ENCODE measurements at places on chromosomes 3 and 15. TPM values are rescaled to one million over a fixed set of nuclear protein-coding genes. Genes with fewer than 3 reads are reported as not detected.
A peak's percentile ranks its signal among the peaks of the same experiment; 100 is the strongest.

DNA sequence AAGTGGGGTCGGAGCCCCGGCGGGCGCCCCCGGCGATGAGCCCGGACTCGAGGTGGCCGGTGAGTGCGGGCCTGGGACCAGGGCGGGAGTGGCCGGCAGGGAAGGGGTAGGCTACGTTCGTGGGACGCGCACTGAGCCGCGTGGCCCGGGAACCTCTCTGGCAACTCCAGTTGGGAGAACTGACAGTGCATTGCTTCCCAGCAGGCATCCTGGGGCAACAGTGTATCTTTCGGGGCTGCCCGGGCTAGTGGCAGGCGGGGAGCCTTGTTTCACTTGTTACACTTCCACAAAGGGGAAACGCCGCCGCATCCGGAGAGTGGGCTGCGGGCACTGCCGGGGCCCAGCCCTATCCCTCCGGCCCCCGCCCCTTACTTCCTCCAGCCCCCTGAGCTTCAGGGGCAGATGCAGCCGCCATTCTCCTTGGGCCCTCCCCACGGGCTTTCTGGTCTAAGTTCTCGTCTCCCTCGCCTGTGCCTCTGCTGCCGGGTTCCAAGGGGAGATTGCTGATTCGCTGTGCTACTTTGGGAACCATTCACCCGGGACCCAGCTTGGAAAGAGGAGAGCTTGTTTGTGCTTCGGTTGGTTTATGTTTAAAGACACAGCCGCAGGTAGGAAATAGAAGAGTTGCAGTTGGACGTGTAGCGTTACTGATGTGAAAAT, 675 bp downstream of the BRPF1 start:
- DNase-seq, result no peak
- H3K27me3 ChIP-seq, result peaks cover 5% of the 10 kb centered on the region
- peaks cover 27% of the 10 kb centered on the region for H3K4me1 ChIP-seq
- peak overlapping the region; percentile 94 for H3K4me3 ChIP-seq
- peak overlapping the region; percentile 86 for H3K27ac ChIP-seq

GRCh38 chr15:60406513-60407414, 9.0 kb upstream of the ANXA2 start:
- H3K4me3 ChIP-seq, result no peak overlapping the region
- H3K4me1 ChIP-seq, result peaks cover 41% of the 10 kb centered on the region
- no peaks in the 10 kb centered on the region for H3K36me3 ChIP-seq
- H3K27me3 ChIP-seq, result no peaks in the 10 kb centered on the region

The ADAMTS17 gene
- total RNA-seq, result 42.1 TPM

DNA sequence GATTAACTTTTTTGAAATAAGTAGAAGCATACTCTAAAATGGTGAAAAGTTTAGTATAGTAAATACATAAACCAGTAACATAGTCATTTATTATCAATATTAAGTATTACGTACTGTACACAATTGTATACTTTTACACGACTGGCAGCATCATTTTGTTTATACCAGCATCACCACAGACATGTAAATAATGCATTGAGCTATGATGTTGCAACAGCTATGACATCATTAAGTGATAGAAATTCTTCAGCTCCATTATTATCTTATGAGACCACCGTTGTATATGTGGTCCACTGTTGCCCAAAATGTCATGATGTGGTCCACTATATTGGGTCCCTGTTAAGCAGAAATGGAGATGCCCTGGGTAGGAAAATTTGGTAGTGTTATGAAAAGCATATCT, 51.3 kb downstream of the DRD3 start:
- peaks cover 3% of the 10 kb centered on the region for H3K27me3 ChIP-seq
- no peaks in the 10 kb centered on the region for H3K36me3 ChIP-seq
- H3K27ac ChIP-seq, result no peak overlapping the region
- DNase-seq, result no peak
- no peaks in the 10 kb centered on the region for H3K4me1 ChIP-seq

DNA sequence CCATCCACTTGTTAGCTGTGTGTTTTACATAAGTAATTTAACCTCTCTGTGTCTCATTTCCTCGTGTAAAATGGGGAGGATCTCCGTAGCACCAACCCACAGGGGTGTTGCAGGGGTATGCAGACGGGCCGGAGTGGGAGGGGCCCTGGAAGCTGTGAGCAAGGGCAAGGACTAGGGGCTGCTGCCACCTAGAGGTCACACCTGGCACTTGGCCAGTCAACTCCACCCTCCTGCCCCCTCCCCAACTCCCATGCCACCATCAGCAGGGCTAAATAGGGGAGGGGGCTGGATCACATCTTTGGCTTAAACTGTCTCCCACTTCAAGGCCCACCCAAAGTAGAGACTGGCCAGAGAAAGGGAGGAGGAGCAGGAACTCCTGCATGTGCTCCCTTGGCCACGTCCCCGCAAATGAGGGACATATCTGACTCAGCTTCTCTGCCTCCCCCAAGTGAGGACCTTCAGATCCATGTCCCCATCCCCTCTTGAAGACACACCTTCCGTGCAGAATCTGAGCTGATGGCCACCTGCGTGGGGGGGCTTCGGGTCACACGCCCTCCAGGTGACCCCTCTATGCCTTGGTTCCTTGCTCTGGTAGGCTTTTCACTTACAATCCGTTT, 2.6 kb downstream of the CCDC9B start:
- H3K4me1 ChIP-seq, result peaks cover 78% of the 10 kb centered on the region
- H3K27me3 ChIP-seq, result no peaks in the 10 kb centered on the region
- peak overlapping the region; percentile 15 for H3K4me3 ChIP-seq
- peak; percentile 67 for DNase-seq

- H3K4me3 ChIP-seq, result no peak overlapping the region
Observed at GRCh38 chr3:56613016-56613415, 56.0 kb downstream of the CCDC66 start.

DNA sequence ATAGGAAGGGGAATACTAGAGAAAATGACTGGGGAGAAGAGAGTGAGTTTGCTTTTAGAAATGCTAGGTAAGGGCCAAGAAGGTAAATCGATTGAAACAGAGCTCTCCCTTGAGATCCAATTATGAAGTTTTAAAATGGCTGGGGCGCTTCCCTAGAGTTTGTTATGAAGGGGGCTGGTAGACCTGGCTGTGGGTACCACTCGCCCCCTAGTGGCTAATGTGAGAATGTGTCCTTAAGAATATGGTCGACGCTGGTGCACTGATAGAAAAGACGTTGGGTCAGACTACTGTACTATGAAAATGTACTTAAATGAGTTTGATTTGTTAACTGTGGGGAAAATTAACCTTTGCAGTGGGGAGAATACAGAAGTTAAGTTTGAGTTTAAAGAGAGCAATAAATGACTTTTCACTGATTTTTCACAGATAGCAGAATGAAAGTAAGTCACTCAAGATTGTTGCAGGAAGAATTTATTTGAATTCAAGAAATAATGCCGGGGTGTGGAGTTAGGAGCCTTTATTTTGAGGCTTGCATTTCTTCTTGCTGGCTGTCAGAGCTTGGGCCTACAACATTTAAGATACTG, 9.2 kb downstream of the TMPRSS7 start:
- H3K4me3 ChIP-seq, result no peak overlapping the region
- H3K27ac ChIP-seq, result no peak overlapping the region
- H3K36me3 ChIP-seq, result no peaks in the 10 kb centered on the region
- no peaks in the 10 kb centered on the region for H3K27me3 ChIP-seq

- H3K36me3 ChIP-seq, result peaks cover 15% of the 10 kb centered on the region
- H3K27me3 ChIP-seq, result no peaks in the 10 kb centered on the region
- H3K4me3 ChIP-seq, result no peak overlapping the region
- no peak overlapping the region for H3K27ac ChIP-seq
- peaks cover 5% of the 10 kb centered on the region for H3K4me1 ChIP-seq
Observed at GRCh38 chr3:126449621-126450051, 26.1 kb downstream of the ZXDC start.

DNA sequence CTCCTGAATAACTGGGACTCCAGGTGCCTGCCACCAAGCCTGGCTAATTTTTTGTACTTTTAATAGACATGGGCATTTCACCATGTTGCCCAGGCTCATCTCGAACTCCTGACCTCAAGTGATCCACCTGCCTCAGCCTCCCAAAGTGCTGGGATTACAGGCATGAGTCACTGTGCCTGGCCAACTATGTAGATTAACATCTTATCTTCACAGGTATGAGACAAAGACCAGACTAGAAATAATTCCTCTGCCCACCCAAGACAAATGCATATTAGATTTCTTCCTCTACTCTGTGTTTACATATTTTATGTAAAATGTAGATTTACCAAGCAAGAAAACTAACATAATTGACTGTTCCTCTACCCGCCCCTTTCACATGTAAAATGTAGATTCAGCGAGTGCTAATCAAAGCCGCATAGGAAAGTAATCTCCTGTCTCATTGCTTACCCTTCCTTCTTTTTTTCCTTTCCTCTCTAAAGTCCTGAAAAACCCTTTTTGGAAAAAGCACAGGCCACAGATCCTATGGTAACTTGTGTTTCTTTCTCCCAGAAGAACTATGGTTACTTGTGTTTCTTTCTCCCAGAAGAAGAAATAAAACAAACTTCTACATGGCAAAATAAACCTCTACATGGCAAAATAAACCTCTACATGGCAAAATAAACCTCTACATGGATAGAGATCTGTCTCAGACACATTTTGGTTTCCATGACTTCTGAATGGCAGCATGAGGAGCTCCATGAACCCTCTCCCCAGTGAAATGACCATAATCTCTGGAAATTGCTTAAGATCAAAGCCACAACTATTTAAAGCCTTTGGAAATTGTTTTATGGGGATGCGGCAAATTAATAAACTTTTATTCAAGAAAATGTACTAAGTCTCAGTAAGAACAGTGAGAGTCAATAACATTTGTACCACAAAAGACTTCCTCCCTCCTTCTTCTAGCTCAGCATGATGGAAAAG, 9.1 kb upstream of the ABHD2 start:
- no peak overlapping the region for H3K4me3 ChIP-seq
- no peaks in the 10 kb centered on the region for H3K36me3 ChIP-seq
- no peaks in the 10 kb centered on the region for H3K27me3 ChIP-seq
